ENCODE measurements at places on chromosomes 7 and 10.

DNA sequence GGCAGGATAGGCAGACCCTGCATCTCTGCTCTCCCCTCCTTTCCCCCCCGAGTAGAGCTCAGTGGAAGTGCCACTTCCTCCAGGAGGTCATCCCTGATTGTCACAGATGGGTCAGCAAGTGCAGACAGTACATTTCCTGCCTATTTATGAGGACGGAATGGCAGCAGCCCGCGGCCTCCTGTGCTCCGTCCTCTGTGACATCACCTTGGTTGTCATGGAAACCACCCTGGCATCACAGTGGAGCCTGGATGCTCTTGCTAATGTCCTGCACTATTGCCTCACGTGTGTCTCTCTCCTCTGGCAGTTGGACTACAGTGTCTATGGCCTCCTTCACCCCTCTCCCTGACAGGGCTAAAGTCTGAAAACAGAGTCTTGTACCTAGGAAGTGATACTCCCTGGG lies 148.6 kb downstream of the SH3PXD2A start:
- no peak for DNase-seq

DNA sequence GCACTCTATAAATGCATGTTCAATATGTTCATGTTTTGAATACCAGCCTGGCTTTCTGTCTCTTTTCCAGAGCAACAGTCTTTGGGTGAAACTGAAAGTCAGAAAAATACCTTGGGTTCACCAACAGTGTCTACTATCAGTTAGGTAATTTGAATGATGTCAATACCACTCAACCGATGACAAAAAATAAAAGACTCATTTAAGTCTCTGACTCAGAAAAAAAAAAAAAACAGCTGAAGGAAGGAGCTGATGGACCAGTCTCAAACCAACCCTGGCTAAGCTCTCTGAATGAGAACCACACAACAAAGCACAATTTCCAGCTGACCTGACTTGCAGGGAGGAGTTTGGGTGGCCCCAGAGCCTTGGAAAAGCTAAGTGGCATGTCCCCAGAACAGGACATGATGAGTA lies 42.5 kb downstream of the ABLIM1 start:
- no peak for DNase-seq

GRCh38 chr7:69685293-69685631 lies 87.0 kb downstream of the AUTS2 start:
- DNase-seq = no peak

DNA sequence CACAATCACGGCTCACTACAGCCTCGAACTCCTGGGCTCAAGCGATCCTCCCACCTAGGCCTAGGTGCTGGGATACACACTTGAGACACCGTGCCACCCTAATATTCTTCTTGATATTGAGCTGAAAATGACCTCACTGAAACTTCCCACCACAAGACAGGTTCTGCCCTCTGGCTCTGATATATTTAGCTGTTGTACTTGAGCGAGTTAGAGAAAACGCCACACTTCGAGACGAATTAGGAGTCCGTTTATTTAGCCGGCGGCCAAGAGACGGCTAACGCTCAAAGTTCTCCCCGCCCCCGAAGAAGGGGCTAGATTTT lies 17.9 kb downstream of the ZC3HAV1 start:
- no peak for DNase-seq

- DNase-seq = no peak
Observed at GRCh38 chr10:4046030-4046429, 261.0 kb upstream of the KLF6 start.

- DNase-seq = no peak
Observed at GRCh38 chr7:111832174-111832573, 269.9 kb upstream of the IMMP2L start.

DNA sequence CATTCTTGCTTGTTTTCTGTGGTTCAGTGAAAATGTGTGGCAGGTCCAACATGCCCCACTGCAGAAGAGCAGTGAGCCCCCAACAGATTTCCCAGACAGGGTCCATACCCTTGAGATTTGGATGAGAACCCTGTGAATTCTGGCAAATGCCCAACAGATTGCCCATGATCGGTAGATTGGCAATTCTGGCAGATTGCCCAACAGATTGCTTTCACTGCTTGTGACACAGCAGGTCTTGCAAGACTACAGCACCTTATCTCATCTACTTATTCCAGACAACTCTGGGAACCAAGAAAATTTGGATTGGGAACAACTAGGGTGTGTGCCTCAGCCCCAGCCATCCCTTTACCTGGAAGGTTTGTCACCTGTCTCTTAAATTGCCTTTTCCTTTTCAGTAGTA lies 143.7 kb upstream of the COL1A2 start:
- no peak for DNase-seq

DNA sequence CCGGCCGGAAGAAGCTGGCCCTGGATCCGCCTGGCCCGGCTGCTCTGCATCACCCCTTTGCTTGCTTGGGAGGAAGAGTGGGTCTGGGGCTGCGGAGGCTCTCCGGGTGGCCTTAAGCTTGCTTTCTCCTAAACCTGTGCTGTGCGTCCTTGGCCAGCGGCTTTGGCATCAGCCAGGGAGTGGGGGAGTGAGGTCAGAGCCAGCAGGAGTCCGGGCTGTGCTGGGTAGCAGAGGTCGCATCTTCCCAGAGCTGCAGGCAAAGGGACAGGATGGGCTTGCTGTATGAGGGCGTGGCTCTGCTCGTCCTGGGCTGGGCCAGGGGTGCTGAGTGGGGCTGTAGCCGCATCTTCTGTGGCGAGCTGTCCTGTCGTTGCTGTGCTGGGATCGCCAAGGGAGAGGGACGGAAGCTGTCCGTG lies 21.1 kb downstream of the BNIP3 start:
- no peak for DNase-seq

DNA sequence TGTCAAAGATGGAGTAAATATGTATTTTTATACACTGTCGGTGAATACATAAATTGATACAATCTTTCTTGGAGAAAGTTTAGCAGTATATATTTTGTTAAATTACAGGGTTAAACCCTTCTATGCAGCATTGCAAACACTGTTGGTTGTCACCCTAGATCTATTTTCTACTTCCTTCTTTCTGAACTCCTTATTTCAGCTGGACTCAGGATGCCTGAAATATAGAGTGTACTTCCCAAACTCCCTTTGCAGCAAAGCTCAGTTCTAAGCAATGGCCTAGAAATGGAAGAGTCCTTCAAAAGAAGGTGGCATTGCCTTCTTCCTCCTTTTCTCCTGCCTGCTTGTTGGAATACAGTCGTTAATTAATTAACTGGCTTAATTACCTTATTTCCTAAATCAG lies 20.6 kb downstream of the CUBN start:
- DNase-seq = no peak

- no peak for DNase-seq
Observed at GRCh38 chr10:129319934-129320333, 147.1 kb upstream of the MGMT start.

DNA sequence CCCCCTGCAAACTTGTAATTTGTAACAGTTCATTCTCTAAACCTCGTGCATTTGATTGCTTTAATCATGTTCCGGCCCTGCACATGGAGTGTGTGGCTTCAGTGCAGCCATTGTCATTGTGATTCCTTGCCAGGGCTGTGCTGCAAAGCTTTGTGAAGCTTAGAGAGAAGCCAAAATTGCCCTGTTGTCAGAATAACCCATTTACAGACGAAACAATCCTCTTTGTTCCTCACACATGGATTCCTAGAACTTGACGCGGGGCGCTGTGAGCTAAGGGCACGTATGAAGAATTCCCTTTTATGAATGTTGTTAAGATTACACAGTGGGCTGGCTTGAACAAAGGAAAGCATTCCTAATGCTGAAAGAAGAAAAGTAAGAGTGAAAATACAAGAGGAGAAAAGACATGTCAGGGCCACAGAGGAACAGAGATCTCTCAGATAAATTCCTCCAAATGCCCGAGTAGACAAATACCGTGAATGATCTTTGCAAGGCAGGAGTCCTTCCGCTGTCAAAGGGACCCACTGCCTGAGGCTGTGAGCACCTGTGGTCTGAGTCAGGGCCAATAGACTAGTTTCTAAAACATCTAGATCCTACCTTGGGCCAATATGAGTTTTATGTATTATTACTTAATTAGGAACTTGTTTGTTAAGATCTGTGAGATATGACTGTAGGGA lies 205.4 kb upstream of the C7orf33 start:
- DNase-seq = no peak

DNA sequence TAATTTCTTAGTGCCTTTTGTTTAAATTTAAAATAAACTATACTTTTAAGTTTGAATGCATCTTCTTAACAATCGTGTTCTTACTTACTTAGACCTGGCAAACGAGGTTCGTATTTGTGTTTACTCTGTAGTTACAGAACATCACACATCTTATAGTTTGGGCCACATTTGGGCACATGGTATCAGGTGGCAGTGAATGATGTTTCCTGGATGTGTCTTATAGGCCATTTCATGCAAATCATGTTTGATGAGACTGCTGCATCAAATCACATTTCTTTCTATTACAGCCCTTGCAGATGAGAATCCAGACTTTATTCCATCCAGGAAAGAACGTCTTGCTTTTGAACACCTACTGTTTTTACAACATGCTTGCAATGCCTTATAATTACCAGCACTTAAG lies 78.5 kb downstream of the RBM33 start:
- DNase-seq = no peak

DNA sequence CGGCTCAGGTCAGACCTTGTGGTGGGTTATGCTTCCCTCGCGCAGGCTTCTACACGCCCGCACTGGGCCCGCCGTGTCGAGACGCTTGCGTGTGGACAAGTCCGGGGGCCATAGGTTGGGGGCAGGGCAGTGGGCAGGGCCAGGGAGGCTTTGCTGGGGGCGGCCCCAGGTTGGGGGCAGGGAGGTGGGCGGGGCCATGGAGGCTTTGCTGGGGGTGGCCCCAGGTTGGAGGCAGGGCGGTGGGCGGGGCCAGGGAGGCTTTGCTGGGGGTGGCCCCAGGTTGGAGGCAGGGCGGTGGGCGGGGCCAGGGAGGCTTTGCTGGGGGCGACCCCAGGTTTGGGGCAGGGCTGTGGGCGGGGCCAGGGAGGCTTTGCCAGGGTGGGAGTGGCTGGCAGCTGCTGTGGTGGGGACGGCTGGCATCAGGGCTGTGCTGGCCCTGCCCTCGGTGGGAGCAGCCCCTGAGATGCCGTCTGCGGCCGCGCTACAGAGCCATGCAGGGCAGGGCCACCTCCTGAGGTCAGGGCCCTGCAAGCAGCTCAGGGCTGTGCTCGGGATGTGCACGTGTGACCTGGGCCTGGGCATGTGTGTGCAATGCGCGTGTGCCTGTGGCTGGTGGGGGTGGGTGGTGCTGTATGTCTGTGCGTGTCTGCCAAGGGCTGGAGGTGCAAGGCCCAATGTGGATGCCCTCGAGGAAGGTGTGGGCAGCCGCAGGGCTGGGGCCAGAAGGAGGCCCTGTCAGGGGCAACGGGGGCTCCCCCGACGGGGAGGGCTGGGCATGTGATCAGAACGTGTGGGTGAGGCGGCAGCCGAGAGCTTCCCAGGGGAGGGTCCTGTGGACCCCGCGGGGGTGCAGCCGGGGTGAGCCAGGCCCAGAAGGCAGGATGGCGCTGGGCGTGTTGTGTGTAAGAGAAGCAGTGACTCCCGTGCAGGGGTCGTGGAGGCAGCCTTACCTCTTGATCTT lies 72.5 kb upstream of the NKX6-2 start:
- no peak for DNase-seq

- DNase-seq = no peak
Observed at GRCh38 chr7:47627580-47628283, 45.8 kb upstream of the TNS3 start.

DNA sequence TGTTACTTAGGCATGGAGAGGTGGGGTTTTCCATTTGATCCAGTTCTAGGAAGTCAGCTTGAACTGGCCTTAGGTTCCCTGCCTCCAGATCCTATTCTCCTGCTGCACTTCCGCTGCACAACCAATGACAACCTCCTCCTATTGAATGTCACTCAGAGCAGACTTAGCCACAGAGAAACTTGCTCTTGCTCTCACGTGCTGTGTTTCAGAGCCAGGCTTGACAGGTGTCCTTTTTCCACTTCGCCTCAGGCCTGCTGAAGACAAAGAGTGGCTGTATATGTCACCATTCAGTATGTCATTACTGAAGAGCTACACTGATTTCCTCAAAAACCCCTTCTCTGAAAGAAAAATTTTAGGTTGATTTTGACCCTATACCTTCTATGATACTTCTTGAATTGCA lies 115.4 kb upstream of the ETV1 start:
- DNase-seq = no peak

- peak; percentile 85 for DNase-seq
Observed at GRCh38 chr7:8217200-8218068, 44.5 kb downstream of the ICA1 start.

- DNase-seq = no peak
Observed at GRCh38 chr7:55019691-55020465, 1.1 kb downstream of the EGFR start.

- DNase-seq = no peak
Observed at GRCh38 chr10:15237351-15237750, 68.9 kb upstream of the NMT2 start.
